PC-3 (cell line): ENCODE measurements at places on chromosomes 3 and 15. TPM values are rescaled to one million over a fixed set of nuclear protein-coding genes. Genes with fewer than 3 reads are reported as not detected.

- DNase-seq, result no peak
- no peaks in the 10 kb centered on the region for H3K4me1 ChIP-seq
- H3K27ac ChIP-seq, result no peak overlapping the region
- no peak overlapping the region for H3K4me3 ChIP-seq
- H3K36me3 ChIP-seq, result no peaks in the 10 kb centered on the region
- H3K27me3 ChIP-seq, result no peaks in the 10 kb centered on the region
Observed at GRCh38 chr15:38878026-38878425, 313.4 kb upstream of the RASGRP1 start.

DNA sequence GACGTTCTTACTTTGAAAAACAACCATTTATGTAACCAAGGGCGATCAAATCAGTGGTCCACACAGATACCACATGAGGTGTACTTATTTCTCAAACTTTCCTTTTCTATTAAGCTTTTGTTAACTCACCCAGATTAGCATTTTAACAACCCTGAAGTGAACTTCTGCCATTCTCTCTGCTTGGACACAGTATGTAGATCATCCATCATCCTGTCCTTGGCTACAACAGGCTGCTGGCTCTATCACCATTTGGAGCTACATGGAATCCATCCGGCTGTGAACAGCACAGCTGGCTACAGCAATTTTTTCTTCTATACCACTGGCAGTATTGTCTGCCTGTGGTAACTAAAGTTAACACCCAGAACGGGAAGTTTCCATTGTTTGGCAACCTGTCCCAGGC lies 4.4 kb downstream of the SEMA6D start:
- H3K4me1 ChIP-seq, result peaks cover 9% of the 10 kb centered on the region; the same call in 1 of the 2 replicates
- H3K4me3 ChIP-seq, result no peak overlapping the region
- H3K27me3 ChIP-seq, result no peaks in the 10 kb centered on the region
- H3K36me3 ChIP-seq, result no peaks in the 10 kb centered on the region

DNA sequence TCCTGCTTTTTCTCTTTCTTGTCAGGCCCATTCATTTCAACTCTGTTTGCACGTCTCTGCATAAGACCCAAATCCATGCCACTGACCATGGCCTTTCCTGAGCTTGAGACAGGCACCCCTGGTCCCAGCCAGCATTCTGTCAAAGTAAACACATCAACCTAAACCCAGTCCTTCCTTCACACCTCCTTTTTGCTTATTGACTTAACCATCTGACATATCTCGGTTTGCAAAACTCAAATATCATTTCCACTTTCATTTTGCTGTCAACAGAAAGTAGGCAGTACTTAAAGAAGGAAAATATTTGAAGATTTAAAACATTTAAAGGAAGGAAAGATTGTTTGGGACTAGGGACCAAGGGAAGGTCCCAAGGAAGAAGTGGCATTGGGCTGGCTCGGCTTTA lies 48.2 kb upstream of the KBTBD8 start:
- H3K27me3 ChIP-seq, result peaks cover 5% of the 10 kb centered on the region; the same call in 1 of the 2 replicates
- H3K4me1 ChIP-seq, result no peaks in the 10 kb centered on the region
- H3K27ac ChIP-seq, result no peak overlapping the region
- no peak for DNase-seq
- H3K36me3 ChIP-seq, result no peaks in the 10 kb centered on the region

DNA sequence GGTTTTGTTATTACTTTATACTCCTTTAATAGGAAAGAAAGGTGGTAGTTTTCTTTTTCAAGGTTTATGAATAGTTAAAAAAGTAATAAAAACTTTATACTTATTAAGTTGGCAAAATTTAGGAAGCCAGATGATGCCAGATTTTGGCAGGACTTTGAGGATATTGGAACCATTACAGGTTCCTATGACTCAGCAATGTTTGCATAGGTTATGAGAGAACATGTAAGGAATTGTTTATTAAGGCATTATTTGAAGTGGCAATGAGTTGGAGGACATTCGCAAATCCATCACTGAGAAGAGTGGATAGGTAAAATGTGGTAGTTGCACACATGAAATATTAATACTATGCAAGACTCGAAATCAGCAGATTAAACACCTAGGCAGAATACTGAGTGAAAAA lies 29.9 kb downstream of the CDAN1 start:
- peak; percentile 97 for DNase-seq
- H3K4me3 ChIP-seq, result no peak overlapping the region
- no peaks in the 10 kb centered on the region for H3K27me3 ChIP-seq

DNA sequence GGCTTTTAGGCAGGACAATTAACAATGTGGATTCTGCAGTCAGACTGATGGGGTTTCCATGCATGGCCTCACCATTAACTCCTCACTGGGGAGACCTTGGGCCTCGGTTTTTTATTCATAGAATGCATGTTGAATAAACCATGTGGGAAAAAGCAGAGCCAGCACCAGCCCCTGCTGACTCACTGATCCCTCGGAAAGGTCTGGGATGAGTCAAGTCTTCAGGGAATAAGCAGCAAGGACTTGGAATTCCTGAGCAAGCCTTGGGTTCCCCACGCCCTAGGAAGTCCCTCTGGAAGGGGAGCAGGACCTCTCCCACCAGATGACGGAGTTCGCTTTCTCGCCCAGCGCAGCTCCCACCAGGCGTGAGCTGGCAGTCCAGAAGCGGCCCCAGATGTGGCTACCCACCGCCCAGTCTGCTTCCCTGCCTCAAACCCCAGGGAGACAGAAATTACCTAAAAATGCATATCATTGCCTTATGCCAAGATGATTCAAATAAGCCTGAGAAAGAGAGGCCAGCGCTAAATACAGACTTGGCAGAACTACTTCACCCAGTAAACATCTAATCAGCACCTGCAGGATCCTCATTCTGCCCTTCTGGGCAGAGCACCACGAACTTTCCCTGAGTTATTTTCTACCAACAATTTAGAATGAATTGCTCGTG lies 45.4 kb downstream of the BTD start:
- peaks cover 42% of the 10 kb centered on the region for H3K4me1 ChIP-seq
- no peaks in the 10 kb centered on the region for H3K27me3 ChIP-seq
- H3K27ac ChIP-seq, result peak overlapping the region; percentile 98
- H3K4me3 ChIP-seq, result peak overlapping the region; percentile 51
- DNase-seq, result peak; percentile 97

DNA sequence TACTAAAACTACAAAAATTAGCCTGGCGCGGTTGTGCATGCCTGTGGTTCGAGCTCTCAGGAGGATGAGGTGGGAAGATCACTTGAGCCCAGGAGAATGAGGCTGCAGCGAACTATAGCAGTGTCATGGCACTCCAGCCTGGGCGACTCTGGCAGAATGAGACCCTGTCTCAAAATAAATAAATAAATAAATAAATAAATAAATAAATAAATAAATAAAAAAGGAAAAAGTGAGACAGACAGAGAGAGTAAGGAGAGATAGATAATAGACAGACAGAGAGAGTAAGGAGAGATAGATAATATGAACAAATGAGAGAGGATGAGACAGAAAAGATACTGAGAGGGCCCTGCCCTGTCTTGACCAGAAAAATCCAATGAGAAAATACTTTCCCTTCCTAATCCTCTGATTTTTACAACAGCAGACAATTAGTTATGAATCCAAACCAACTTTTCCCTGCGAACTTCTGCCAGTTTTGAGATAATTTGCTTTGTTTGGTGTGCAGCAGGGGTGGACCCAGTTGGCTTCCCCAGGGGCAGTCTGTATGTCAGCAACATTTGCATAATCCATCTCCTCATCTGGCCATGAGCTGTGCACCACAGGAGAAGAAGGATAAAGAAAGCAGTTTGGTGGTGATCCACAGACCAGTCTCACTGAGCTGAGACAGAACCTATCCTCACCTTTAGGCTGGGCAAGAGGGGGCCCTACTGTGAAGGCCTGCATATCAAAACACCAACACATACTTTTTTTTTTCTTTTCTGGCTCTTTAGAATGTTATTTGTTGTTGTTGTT lies 288.5 kb upstream of the WNT5A start:
- H3K27ac ChIP-seq, result no peak overlapping the region
- DNase-seq, result no peak
- no peaks in the 10 kb centered on the region for H3K27me3 ChIP-seq
- H3K4me3 ChIP-seq, result no peak overlapping the region

DNA sequence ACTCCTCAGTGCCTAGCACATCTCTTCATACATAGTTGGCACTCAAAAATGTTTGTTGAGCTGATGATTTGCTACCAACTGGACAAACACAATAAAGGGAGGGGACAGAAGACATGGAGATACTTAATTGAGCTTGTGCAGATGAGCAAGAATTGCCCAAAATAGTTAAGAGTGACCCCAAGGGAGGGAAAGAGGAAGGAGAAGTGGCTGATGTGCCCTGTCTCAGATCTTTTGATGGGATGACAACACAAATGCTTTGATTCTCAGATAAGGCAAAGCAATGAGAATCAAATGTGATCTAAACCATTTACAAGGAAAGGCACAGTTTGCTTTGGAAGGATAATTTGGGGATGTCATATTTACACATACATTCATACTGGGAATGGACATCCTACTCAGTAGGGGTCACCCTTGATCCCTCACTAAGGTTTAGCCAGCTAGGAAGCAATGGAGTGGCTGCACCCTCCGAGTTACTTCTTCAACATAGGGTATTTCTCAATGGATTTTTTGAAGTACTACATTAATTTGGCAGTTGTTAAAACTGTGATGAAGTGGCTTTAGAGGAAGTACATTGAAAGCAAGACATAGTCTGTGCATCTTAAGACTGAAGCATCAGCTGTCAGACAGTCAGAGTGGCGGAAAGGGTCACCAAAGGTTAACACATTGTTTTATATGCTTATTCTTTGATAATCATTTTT lies 21.9 kb upstream of the SSR3 start:
- no peaks in the 10 kb centered on the region for H3K36me3 ChIP-seq
- no peak overlapping the region for H3K27ac ChIP-seq
- H3K4me3 ChIP-seq, result no peak overlapping the region

DNA sequence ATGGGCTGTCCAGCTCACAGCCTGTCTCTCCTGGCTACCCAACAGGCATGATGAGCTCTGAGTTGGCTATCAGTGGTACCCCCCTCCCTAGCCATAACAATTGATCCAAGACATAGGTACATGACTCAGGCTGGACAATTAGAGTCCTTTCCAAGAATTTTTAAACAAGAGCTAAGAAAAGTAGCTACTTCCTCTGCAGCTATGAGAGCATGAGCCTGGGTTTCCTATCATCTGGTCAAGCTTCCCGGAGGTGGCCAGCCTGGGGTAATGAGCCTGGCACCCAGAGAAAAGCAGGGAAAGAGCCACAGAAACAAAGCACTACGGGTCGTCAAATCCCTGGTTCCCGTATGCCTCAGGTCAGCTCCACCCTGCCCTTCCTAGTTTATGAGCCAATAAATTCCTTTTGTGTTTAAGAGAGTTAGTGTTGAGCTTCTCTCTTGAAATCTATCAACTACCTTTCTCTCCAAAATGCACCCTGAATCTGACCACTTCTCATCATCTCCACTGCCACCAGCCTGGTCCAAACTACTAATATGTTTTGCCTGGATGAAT lies 2.3 kb upstream of the SLC51B start:
- peak; percentile 28 for DNase-seq
- H3K4me1 ChIP-seq, result peaks cover 14% of the 10 kb centered on the region; the same call in 1 of the 2 replicates
- H3K36me3 ChIP-seq, result no peaks in the 10 kb centered on the region
- no peak overlapping the region; the same call in 1 of the 2 replicates for H3K27ac ChIP-seq
- no peak overlapping the region for H3K4me3 ChIP-seq

- no peaks in the 10 kb centered on the region for H3K36me3 ChIP-seq
- H3K27ac ChIP-seq, result no peak overlapping the region
- H3K4me1 ChIP-seq, result no peaks in the 10 kb centered on the region
- peaks cover 12% of the 10 kb centered on the region; the same call in 1 of the 2 replicates for H3K27me3 ChIP-seq
- no peak for DNase-seq
Observed at GRCh38 chr3:70180664-70181063, 131.8 kb downstream of the MDFIC2 start.

Gene SCN11A
- total RNA-seq, result not detected in 2 replicates

Gene VWA5B2
- 1.4 and 1.9 TPM in 2 replicates for total RNA-seq

Gene ARNT2
- total RNA-seq, result 0.11 and 0.35 TPM in 2 replicates

Gene IL20RB
- 0.73 and 1.2 TPM in 2 replicates for total RNA-seq
